ENCODE measurements at places on chromosomes 3 and 15.
A peak's percentile ranks its signal among the peaks of the same experiment; 100 is the strongest.

GRCh38 chr3:116288485-116288884, 156.8 kb downstream of the LSAMP start:
- DNase-seq: no peak

- no peak for DNase-seq
These were observed 434.2 kb upstream of the CNTN3 start for GRCh38 chr3:75048650-75049049.

- no peak for DNase-seq
These were observed 59.6 kb downstream of the PIAS1 start for GRCh38 chr15:68113751-68114150.

DNA sequence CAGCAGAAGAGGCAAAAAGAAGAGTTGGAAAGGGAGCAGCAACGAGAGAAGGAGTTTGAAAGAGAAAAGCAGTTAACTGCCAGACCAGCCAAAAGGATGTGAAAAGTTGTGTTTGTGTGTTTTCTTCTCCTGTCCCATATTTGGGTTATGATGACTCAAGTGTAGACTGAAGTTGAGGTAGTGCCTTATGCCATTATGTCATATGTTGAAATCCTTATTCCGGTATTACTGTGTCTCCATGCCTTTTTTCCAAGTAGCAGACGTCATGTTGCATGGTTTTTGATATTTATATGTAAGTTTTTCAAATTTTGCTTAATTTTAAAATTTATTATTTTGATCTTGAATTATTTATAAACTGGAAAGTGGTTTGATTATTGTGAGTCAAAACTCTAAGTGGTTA, 19.2 kb downstream of the BLOC1S6 start:
- no peak for DNase-seq

- DNase-seq: no peak
These were observed 243.2 kb downstream of the NEK10 start for GRCh38 chr3:27125821-27126501.

GRCh38 chr15:63699101-63699785, 102.1 kb downstream of the FBXL22 start:
- no peak for DNase-seq

GRCh38 chr3:198113206-198114053, 153.4 kb downstream of the LMLN start:
- no peak for DNase-seq

GRCh38 chr15:38084289-38084688, 149.8 kb downstream of the TMCO5A start:
- no peak for DNase-seq

GRCh38 chr15:60935130-60935529, 294.0 kb downstream of the RORA start:
- no peak for DNase-seq

DNA sequence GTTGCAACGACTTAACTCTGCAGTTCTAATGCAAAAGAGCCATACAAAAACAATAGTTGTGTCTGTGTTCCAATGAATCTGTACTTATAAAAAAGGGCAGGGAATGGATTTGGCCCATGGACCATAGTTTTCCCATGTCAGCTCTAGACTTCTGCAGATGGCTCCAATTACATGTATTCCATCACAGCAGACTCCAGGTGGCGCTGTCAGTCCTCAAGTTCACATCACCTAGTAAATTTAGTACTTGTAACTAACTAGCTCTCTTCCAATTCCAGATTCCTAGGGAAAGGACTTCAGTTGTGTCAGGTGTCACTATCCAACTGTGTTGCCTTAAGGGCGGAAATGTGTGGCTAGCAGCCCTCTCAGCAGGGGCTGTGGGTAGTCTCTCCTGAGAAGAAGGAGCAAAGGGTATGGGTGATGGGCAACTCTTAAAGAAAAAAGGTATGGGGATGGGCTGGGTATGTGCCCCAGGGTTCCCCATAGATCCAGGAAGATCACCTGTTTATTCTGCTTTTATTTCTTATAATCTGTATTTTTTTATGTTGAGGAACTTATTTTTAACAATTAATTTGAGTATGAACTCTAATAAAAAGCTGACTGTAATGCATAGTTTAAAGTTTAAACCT, 36.2 kb downstream of the BBS4 start:
- peak; percentile 5 for DNase-seq

- no peak for DNase-seq
These were observed 468.9 kb upstream of the UBE2E2 start for GRCh38 chr3:22734207-22734606.

DNA sequence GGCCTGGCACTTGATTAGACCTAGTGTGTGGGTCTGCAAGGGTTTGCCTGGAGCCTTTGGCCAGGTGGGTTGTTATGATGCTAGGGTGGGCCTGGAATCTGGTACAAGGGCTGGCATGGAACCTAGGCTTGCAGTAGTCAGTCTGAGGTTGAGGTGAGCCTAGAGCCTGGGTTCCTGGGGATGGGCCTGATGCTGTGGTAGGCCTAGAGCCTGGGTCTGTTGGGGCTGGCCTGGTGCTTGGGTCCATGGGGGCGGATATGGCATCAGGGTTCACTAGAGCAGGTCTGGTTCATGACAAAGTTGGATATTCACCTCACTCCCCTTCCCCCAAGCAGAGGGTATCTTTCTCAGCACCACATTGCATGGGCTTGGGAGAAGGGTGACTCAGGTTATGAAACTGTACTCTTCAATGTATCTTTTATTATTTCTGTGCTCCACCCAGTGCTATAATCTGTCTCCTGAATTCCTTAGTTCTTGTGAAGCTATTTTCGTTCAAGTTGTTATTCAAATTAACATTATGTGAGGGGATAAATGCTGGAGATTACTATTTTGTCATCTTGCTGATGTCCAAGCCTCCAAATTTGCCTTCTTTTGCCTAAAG, 274.4 kb downstream of the NFKBIZ start:
- DNase-seq: no peak

- DNase-seq: no peak
These were observed 233.5 kb upstream of the DCBLD2 start for GRCh38 chr3:99134986-99135385.

DNA sequence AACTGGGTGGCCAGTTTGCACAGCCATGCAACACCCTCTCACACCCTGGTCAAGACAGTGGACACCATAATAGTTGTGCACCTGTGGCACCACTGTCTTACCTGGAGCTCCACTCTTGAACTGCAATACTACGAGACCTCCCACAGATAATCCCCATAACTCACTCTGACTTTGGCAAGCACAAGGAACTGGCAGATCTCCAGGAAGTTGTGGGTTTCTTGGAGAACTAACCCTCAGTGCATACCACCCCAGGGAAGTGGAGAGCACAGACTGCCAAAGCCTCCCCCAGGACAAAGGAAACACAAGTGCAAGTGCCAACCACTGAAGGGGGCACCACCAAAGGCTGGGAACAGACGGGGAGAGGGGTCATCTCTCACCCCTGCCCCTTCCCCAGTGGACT, 318.6 kb downstream of the SUCLG2 start:
- DNase-seq: no peak

DNA sequence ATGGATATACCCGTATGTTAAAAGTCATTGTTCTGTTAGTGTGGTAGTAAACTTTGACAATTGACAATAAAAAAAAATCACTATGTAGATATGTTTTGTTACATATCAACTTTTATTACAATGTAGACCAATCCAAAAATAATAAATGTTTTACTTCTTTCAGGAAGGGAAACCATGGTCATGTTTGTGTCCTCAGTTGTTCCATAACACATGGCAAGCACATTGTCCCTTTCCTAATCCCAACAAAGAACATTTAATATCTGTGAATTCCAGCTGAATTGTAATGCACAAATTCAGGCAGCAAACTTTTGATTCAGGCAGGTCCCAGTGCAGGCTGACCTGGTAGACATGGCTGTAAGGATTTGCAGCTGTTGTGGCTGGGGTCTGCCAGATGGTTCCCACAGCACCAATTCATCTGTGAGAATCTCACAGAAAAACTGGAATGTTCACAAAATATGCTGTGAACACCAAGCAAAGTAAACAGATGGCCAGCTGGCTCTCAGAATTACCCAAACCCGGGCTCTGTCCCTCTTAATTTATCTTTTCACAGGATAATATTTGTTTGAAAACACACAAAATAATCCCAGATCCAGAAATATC, 1.9 kb upstream of the SPG21 start:
- DNase-seq: no peak

- no peak for DNase-seq
These were observed 6.9 kb upstream of the GHRL start for GRCh38 chr3:10299679-10300078.

- DNase-seq: no peak
These were observed 99.9 kb downstream of the GMPS start for GRCh38 chr3:155970398-155970797.

- DNase-seq: no peak
These were observed 6.2 kb upstream of the SSUH2 start for GRCh38 chr3:8650583-8651416.

- DNase-seq: no peak
These were observed 23.7 kb downstream of the ADCY5 start for GRCh38 chr3:123424999-123425712.

DNA sequence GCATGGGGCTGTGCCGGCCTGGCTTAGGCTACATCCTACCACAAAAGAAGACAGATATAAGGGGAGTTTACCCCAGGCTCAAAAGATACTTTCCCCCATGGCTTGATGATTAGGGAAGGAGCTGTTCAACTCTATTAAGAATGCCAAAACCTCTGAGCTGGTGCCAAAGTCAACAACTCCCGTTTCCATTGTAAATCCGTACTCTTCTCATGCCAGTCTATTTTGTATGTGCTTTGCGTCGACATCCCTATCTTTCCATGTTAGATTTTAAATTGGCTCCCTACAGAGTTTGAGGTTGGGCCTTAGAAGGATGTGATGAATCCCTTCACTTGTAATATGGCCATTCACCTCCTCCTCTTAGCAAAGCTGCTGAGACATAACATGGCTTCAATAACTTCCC, 46.9 kb downstream of the RLBP1 start:
- no peak for DNase-seq

GRCh38 chr15:54519577-54519976, 541.3 kb downstream of the UNC13C start:
- no peak for DNase-seq

DNA sequence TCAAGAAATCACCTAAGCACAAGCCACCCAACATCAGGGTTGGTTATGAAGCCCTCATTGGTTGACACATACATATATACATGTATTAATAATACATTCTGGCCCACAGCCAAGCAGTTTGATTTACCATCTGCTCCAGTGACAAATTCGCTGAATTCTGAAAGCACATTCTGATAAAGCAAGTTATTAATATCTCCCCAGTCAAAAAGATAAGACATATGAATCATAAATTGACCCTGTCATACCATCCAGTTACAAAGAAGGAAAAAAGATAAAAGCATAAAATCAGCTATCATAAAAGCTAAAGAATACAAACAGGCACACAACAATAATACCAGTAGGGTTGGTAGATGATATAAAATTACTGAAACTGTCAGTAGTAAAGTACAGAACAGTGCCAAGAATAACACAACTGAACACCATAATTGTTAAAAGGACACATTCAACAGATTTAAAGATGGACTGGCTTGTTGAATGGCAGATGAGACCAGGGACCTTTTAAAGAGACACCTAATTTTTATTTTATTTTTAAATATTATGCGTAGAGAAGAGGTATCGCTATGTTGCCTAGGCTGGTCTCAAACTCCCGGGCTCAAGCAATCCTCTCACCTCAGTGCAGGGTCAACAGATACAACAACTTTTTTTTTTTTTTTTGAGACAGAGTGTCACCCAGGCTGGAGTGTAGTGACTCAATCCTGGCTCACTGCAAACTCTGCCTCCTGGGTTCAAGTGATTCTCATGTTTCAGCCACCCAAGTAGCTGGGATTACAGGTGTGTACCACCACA, 7.7 kb downstream of the SNX4 start:
- DNase-seq: no peak

GRCh38 chr3:10561162-10561945, 56.0 kb upstream of the ATP2B2 start:
- no peak for DNase-seq

GRCh38 chr3:132004571-132004970, 30.2 kb downstream of the CPNE4 start:
- DNase-seq: no peak

Measured in NCI-H2081 treated with DMSO at 0.1 percent for 48 hours (cell line).